ENCODE measurements at places on chromosomes 7 and 10.

DNA sequence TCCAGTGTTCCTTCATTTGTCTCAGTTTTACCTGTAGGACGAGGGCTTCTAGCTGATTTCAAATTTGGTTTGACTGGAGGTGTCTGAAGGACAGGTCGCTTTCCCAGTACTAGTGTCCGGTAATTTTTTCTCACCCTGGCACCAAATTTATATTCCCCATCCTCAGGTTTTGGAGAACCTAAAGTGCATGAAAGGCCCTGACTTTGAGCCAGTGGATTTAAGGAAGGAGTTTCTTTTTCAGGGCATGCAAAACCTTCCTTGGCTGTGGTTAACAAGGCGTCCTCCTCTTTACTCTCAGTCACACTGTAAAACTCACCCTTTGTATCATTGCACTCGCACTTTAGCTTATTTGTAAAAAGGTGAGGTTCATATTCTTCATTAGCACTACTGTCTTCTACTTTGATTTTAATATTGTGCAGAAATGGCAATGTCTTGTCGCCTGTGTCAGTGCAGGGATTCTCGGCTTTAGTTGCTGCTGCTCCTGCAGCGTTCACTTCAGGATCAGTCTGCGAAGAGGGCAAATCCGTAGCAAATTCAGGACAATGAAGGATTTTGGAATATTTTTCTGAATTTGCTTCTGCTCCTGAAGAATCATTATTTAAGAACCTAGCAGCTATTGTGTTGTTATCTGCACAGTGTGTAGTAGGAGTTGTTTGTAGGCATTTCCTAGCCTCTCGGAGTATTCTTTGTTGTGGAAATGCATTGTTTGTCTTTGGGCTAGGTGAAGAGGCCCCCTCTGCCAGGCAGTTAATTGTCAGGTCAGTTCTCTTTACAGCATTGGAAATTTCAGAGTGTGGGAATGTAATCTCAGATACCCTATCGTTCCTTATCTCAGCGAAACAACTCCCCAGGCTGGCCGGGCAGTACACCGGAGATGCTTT, 9.9 kb downstream of the SKIDA1 start:
- DNase-seq: no peak

DNA sequence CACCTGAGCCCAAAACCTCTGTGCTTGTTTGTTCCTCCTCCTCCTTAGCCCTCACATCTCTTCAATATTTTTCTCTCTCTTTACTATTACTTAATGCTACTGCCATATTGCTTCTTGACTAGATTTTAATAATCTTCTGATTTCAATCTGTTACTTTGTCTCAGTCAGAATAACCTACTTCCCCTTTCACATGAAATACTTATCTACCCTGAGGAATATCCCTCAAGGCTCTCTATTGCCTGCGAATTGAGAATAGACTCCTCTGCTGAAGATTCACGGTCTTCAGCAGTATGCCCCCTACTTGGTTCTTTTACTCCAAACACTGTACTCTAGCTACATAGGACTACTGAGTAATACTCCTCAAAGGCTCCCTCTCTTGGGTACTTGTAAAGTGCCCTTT, 430.3 kb downstream of the AUTS2 start:
- no peak for DNase-seq

GRCh38 chr10:30185916-30186315, 126.5 kb upstream of the JCAD start:
- no peak for DNase-seq

DNA sequence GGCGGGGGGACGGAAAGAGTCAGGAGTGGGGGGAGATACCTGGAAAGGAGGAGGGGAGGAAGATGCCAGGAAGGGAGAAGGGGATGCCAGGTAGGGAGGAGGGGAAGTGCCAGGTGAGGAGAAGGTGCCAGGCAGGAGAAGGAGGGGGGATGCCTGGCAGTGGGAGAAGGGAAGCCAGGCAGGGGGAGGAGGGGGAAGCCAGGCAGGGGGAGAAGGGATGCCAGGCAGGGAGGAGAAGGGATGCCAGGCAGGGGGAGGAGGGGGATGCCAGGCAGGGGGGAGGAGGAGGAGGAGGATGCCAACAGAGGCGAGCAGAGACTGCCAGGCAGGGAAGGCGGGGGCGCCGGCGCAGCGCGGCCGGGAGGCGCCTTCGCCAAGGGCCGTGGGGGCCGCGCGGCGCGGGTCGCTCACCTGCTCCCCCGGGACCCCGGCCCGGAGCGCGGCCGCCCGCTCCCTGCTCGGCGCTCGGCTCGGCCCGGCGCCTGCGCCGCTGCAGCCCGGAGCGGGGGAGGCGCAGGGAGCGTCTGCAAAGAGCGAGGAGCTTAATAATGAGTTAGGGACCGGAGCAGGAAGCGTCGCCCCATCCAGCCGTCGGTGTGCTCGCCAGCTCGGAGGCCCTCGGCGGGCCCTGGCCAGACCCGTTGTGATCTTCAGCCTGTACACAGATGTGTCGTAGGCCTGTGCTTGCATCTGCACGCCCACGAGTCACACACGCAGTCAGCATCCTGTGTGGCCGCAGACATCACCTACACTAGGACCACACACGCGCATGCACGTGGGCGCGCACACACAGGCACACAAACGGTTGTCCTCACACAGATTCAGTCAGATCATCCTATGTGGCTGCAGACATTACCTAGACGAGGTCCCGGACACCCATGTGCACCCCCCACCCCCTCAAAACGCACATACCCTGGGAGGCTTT, 28.4 kb upstream of the SMARCD3 start:
- DNase-seq: peak; percentile 58

GRCh38 chr10:79088613-79089355, 20.0 kb downstream of the ZMIZ1 start:
- no peak for DNase-seq

DNA sequence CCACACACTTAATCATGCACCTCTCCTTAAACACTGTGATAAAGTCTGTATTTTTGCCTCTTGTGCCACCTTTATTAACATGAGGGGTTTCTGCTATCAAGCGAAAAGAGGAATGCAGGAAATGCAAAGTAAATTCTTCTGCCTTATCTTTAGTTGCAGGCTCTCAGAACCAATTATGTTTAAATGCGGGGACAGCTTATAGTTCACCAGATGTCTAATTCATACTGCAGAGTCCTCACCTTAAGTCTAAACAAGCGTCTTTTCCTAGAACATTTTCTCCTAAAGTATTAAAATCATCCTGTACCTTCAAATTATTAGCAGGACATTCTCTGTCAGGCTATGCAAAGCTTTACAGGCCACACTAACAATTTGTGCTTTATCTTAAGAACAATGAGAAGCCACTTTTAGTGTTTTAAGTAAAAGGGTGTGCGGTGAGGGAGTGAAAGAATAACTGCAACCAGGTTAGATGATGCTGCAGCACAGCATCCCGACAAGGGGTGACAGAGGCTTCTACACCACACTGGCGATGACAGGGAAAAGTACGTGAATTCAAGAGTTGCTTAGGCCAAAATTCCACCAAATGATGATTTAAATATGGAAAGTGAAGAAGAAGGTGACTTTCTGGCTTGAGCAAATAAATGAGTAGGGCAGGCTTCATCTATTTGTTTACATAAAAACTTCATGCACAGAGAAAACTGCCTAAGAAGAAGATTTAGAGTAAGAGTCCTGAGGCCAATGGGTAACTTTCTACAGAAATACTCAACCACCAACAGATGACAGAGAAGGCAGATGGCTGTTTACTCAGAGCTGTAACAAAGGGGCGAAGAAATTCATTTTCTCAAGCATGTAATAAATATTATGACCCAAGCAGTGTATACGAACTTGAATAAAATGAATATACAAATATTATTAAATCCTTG, 36.0 kb downstream of the EZH2 start:
- no peak for DNase-seq

DNA sequence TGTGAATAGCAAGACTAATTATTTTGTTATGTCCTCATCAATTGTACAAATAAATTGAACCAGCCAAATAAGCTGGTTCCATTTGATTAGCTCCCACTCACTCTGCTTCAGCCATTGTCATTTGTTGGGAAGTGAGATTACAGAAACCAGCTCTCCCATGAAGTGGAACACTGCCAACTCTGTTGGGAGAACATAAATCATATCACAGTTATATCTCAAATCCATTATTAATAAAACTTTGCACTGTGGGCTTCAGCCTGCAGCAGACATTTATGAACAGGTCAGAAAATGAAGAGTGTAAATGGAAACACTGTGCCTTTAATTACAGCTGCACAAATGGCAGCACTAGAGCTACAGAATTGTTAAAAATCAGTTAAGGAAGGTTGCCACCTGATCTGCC, 46.7 kb upstream of the TEX47 start:
- no peak for DNase-seq

DNA sequence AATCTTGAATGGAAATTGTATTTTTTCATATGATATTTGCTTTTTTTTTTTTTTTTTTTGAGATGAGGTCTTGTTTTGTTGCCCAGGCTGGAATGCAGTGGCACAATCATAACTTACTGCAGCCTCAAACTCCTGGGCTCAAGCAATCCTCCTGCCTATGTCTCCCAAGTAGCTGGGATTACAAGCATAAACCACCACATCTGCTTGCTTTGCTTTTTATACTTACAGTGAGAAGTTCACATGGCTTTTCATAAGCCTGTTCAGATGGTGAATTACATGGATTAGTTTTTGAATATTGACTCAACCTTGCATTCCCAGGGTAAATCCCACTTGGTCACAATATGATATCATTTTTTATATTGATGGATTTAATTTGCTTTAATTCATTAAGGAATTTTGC, 22.0 kb downstream of the LRRD1 start:
- no peak for DNase-seq

DNA sequence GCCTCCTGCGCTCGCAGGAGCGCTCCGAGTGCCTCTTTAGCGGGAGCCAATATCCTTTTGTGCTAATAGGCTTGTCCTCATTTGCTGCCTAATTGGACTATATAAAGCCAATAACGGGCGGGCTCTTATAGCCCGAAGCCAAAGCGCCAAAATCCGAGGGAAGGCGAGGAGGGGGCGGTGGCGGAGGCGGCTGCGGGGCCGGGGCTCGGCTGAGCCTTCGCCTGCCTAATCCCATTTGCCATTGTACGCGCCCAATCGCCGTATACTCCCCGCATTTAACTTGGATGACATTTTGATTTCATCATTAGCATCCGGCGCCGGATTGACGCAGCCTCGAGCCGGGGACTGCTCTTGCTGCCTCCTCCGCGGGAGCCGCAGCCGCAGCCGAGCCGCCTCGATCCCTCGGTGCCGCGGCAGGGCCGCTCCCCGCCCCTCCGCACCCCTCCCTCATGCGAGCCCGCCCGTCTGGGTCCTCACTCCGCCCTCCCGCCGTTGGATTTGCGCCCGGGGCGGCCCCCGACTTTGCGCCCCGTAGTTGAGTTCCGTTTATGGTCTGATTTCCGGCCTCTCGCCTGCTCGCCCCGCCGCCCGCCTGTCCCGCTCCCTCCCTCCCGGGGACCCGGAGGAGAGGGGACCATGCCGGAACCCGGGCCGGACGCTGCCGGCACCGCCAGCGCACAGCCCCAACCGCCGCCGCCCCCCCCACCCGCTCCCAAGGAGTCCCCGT, at the start of gene HMX3:
TSS of gene HMX3 (plus strand) at position 556 of the 727 bp plus-strand sequence. CDS start at position 637, 81 bp downstream.
- peak; percentile 41 for DNase-seq

DNA sequence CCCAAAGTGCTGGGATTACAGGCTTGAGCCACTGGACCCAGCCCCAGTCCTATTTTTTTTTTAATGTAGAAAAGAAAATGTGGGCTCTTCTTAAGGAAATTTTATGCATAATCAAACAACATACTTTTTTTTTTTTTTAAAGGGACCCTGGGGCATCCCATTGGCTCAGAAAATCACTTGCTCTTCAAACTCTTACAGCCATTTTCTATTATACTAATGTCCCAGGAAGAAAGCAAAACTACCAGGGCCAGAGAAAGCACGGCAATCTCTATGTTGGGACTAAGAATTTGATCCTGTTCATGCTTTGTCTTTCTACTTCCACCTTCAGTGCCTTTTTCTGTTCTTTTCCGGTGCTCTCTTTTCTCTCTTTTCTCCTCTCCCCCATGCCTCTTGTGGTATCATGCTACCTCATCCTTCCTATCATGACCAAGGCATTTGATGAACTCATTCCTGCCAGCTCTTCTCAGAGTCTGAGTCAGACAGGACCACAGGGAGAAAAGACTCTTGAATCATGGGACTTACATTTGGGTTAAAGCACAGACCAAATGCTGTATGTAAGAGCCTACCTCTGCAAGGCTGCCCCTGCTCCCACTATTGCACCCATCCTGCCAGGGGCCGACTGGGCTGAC, 76.4 kb upstream of the CCNY start:
- DNase-seq: no peak

- no peak for DNase-seq
Observed at GRCh38 chr10:133217800-133218589, 12.0 kb upstream of the UTF1 start.

DNA sequence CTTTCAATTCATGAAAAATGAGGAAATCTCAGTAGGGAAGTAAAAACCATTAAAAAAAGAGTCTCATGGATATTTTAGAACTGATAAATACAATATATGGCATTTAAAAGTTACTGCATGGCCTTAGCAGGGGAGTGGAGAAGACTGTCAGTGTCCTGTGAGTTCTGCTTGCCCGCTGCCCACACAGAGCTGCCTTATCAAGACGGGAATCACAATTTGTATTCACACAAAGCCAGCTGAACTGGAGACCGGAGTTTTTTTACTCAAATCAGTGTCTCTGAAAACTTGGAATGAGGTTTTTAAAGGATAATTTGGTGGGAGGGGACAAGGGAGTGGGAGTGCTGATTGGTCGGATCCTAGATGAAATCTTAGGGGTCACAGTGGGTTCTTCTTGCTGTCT, 17.1 kb downstream of the LANCL2 start:
- DNase-seq: no peak

DNA sequence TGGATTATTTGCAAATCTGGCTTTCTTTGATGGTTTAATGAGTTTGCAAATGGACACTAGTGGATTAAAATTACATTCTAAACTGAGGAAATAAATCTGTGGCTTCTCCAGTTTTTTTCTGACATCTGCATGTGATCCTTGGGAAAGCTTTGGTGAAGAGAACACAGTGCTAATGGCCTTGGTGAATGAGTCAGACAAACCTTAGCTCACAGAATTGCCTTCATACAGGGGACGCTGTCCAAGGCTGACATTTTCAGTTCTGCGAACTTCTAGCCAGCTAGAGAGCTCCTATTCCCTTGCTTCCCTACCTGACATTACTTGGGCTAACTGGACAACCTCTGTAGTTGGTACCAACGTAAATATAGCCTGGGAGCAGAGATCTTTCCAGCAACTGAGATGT, 21.2 kb downstream of the BMPER start:
- no peak for DNase-seq

GRCh38 chr10:80647173-80647833, 109.6 kb downstream of the SH2D4B start:
- no peak for DNase-seq

- no peak for DNase-seq
Observed at GRCh38 chr10:35268791-35269257, 67.5 kb upstream of the CCNY start.

- no peak for DNase-seq
Observed at GRCh38 chr10:14219411-14219810, 111.3 kb downstream of the FRMD4A start.

DNA sequence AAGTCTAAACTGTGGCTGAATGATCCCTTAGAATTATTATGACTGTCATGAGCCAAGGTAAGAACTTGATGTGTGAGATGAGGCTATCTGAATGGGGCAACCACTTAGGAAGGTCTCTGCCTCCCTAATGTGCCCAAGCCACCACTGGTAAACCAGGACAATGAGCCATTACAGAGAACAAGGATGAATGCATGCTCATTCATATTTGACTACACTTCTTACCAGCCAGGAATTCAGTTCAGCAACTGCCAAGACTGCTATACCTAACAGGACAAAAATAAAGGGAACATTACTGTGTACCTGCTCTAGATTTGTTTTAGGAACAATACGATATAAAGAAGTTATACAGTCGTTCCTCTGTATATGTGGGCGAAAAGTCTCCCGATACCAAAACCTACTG, 23.0 kb downstream of the MPP7 start:
- DNase-seq: no peak

GRCh38 chr7:108415821-108416536, 40.3 kb downstream of the NRCAM start:
- DNase-seq: peak; percentile 13

Data from CD4-positive, alpha-beta T cell treated with Interleukin-17A for 1 hour (primary cell).